ENCODE measurements at places on chromosomes 1 and 21.

DNA sequence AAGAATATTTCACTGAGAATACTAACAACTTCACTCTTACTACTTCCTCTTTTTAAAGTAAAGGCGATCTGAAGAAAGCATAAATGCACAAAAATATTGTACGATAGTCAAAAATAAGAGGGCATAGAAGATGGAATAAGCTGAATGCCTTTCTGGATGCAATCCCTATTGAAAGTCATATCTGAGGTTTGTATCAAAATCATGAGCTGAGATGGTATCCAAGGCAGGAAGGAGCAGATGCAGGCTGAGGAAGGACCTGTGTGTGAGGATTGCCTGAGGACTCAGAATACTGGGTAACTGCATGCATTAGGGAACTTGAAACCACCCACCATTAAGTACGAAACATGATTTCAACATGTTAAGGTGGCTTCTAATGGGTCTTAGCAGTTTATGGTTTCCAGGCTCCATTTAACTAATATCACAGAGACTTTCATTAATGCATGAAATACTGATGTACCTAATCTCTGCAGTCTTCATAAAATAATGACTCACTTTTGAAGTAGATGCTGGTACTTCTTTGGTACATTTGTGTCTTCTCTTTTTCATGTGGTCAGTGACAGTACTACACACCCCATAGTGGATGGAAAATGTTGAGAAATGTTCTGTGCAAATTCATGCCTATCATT is 29.6 kb upstream of the RGS1 start:
- no peak for DNase-seq

DNA sequence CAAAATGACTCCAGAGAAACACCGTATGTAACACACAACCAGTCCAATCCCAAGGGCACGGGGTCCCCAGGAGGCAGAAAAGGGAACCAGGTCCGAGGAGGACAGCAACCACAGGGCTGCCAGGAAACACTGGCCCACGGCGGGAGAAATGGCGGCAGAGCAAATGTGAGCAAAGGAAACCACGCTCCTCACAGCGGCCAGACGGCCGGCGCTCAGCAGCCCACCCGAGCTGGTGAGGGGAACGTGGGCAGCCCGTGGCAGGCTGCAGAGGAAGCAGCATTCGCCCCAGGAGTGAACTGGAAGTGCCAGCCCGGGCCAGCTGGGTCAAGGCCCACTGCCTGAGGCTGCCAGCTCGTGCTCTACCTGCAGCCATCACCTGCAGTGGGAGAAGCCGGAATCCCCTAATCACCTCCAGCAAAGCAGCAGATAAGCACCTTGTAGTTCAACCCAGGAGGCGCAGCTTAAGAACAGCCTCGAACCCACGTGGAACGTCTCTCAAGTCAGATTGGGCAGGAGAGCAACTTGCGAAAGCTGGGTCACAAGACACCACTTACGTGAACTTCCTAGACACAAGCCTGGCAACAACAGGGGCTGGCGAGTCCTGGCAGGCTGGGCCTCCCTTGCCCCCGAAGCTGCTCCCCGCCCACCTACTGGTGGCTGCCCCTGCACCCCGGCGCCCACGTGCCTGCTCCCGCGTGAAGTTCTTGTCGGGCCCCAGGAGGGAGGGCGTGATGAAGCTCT is 6.7 kb downstream of the SLC19A1 start:
- no peak for DNase-seq

DNA sequence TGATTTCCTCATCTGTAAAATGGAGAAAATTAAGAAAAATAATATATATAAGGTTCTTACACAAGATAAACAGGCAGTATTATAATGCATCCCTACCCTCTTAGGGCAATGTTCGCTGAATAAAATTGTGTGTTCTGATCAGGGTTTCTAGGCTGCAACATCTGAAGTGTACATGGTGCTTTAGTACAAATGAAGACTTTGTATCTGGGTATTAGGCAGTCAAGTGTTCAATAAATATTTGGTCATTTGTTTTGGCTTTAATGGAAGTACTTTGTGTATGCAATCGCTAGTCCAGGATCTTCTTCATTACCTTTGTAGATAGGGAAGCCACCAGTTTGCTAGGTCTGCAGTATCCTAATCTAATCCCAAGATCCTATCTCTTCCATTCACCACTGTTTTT is 28.1 kb downstream of the DNASE2B start:
- DNase-seq: no peak

- no peak for DNase-seq
Observed at GRCh38 chr21:36065497-36066036, 4.3 kb upstream of the CBR1 start.

- no peak for DNase-seq
Observed at GRCh38 chr21:44377922-44378645, 24.7 kb downstream of the TRPM2 start.

DNA sequence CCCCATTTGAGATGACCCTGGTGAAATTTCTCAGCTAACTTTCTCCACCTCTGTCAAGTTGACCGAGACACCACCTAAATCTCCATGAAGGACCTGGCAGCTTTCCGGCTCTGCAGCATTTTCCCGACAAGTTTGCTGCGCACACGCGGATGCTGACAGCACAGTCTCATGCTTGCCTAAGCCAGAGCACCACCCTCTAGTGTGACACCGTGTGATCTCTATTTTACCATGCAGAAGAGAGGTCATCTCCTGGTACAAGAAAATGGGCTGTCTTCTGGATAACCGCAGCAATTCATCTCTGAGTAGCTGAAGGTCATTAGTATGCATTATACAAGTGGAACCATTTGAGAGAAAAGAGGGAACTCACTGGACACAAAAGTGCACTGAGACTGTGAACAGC is 38.9 kb upstream of the H6PD start:
- DNase-seq: no peak

GRCh38 chr1:171935086-171935485 is 93.8 kb downstream of the DNM3 start:
- no peak for DNase-seq

DNA sequence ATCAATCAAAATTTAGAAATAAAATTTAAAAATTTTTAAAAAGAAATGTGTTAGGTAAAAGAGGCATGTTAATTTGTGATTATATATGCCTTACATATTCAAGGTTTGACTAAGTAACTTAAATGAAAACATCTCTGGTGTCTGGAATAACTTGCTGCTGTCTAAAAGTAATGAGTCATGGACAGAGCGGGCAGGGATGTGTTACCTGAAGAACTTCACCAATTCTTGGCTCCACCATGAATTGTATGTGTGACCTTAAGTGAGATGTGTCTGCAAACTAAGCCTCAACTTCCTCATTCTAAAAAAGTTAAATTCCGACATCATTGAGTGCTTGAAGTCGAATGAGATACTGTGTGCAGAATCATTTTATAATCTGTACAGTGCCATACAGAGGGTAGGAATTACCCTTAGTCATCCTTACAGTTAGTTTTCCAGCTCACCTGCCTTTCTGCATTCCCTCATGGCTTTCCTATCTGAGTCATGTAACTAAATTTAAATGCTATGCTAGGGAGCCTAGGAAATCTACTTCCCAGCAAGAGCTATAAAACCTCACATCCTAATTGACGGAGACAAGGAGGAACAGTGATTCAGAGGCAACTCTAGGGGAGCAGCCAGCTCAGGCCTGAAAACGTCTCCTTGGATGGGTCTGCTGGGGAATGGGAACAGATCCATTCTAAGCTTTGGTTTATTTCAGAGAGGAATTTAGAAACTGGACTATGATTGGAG is 100.7 kb upstream of the TSPAN2 start:
- peak; percentile 64 for DNase-seq

DNA sequence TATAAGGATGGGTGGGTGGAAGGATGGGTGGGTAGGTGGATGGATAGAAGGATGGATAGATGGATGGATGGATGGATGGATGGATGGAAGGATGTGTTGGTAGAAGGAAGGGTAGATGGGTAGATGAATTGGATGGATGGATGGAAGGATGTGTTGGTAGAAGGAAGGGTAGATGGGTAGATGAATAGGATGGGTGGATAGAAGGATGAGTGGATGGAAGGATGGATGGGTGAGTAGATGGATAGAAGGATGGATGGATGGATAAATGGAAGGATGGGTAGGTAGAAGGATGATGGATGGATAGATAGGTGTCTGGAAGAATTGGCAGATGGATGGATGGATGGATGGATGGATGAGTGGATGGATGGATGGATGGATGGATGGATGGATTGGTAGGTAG is 6.0 kb downstream of the MASP2 start:
- DNase-seq: no peak

- no peak for DNase-seq
Observed at GRCh38 chr1:26618561-26618960, 77.3 kb upstream of the ARID1A start.

GRCh38 chr1:51157395-51157794 is 55.4 kb downstream of the C1orf185 start:
- DNase-seq: no peak

Measured in AG04450 (cell line).